ENCODE measurements at places on chromosomes 1 and 21.
A peak's percentile ranks its signal among the peaks of the same experiment; 100 is the strongest.

DNA sequence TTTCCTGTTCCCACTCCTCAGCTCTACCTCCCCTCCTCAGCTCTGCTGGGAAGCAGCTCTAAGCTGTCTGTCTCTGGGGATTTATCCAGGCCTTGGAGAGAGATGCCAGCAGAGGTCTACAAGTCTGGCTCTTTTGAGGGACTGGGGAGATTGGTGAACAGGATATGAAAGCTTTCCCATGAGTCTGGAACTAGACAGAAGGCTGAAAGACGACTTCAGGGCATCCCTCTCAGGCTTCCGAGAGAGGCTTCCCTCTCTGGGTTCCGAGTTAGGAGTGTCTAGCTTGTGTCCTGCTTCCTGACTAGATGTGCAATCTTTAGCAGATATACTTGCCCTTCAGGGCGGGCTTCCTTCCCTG, 733 bp downstream of the TMEM35B start:
- DNase-seq: no peak

GRCh38 chr1:167538657-167539056, 14.9 kb downstream of the CREG1 start:
- no peak for DNase-seq

DNA sequence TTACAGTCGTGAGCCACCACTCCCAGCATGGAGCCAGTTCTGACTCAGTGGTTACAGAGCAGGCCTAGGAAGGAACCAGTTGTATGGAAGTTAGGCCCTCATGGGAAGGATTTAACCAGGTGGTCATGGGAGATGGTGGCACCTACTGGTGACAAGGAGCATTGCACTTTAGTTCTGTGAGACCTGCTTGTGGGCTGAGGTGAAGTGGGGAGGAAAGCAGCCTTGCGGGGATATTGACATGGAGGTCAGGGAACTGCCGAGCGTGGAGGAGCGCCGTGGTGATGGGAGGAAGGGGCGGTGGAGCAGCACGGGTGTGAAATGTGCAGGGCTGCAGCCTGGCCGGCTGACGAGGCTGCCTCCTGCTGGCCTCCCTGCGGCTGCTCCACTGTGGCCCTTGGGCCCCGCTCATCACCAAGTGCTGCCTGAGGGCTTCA, 100.4 kb downstream of the GALNT2 start:
- peak; percentile 71 for DNase-seq

DNA sequence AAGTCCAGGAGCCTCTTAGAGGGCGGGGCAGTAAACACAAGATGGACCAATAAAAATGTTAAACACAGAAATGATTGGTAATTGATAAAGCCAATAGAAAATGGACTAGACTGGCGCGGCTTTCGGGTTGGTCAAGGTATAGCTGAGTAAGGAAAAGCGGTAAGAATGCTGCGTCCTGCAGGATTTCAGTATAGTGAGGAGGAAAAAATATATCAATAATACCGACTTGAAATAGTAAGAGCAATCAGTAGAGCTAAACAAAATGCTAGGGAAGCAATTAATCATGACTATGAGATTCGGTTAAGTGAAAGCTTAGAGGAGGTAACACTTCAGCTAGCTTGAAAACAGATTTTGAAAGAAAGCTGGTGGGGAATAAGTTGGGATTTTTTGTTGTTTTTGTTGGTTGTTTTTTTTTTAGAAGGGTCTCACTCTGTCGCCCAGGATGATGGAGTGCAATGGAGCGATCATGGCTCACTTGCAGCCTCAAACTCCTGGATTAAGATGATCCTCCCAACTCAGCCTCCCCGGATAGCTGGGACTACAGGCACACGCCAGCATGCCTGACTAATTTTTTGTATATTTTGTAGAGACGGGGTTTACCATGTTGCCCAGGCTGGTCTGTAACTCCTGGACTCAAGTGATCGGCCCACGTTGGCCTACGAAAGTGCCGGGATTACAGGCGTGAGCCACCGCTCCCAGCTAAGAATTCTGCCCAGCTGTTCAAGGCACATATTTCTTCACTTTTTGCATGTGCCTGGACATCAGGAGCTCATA, 711 bp upstream of the TESK2 start:
- no peak for DNase-seq

- DNase-seq: no peak
Measured at GRCh38 chr1:112514901-112515300, 6.1 kb downstream of the WNT2B start.

DNA sequence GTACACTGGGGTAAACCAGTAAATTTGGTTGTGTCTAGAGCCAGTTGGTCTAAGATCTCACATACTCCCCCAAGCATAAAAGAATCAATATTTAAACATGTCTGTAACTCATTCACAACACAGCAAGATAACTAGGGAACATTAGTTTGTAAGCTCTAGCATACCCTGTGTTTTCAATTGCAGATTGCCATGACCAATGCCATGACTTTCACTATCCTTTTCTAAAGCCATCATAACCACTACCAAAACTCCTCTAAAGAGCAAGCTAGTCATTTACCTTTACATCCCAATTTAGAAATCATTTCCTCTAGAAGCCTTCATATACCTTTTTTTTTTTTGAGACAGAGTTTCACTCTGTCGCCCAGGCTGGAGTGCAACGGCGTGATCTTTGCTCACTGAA, 56.5 kb upstream of the PLA2G4A start:
- no peak for DNase-seq

DNA sequence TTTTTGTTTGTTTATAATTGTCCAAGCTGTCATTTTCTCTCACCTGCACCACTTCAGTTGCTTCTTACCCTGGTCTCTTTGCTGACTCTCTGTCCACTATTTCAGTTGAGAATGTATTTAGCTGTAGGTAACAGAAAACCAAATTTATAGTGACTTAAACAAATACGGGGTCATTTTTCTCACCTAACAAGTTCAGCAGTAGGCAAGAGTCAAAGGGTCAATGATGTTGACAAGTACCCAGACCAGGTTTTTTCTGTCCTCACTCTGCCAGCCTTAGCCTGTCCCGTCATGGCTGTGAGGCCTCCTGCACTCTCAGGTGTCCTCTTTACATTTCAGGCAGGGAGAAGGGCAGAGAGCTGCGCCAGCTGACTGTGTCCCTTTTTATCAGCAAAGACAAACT, 11.8 kb downstream of the RIIAD1 start:
- no peak for DNase-seq
